ENCODE measurements at places on chromosomes 12 and 14.

- no peak for DNase-seq
Observed at GRCh38 chr14:50008974-50009373, 107.4 kb downstream of the VCPKMT start.

- DNase-seq: no peak
Observed at GRCh38 chr12:42652048-42652447, 62.5 kb upstream of the PRICKLE1 start.

GRCh38 chr12:89370421-89370831 lies 18.1 kb upstream of the DUSP6 start:
- DNase-seq: no peak

DNA sequence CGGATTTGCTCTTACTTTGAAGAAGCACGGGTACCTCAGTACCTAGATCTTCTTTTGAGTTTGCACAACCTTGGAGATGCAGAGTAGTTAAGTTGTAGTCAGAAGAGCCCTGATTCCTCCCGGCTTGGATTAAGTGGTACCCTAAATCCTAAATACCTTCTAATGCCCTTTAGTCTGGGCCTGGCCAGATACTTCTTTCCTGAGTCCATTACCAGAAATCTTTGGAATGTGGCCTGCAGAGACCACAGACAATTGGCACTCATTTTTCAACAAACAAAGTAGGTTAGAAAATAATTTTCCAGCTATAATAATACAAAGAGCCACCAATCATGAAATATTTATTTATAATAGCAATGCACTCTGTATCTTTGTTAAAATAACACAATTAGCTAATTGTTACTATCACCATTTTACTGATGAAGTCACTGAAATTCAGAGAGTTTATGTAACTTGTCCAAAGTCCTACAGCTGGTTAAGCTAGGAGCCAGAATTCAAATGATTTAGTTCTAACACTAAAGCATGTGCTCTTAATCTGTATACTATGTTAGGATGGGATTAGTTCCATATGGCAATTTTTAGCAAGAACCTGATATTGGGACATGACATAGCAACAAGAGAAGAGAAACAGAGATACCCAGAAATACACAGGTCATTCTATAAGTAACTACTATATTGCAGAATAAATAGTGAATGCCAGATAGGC lies 132.1 kb upstream of the PDZRN4 start:
- no peak for DNase-seq

- DNase-seq: no peak
Observed at GRCh38 chr14:100121643-100122480, 37.6 kb downstream of the DEGS2 start.
